NCI-H187 treated with DMSO at 0.1 percent for 48 hours (cell line): ENCODE measurements at places on chromosomes 5 and 9.

- no peak for DNase-seq
Measured at GRCh38 chr9:138022121-138022741, 144.6 kb downstream of the CACNA1B start.

DNA sequence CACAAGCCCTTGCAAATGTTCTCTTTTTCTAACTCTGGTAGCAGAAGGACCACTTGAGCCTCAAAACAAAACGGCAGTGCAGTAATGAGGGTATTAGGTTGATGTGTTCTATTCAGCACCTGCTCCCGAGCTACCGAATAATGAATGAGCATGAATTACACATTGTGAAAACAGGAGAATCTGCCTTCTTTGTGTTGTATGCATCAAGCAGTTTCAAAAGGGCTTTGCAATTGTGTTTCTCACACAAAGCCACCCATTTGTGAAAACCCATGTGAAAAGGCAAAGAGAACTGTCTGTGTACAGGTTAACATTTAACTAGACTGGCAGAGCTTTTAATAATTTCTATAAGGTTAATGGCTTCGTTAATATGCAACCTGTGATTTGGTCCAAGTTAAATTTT is 97.8 kb downstream of the STK32A start:
- peak; percentile 72 for DNase-seq

DNA sequence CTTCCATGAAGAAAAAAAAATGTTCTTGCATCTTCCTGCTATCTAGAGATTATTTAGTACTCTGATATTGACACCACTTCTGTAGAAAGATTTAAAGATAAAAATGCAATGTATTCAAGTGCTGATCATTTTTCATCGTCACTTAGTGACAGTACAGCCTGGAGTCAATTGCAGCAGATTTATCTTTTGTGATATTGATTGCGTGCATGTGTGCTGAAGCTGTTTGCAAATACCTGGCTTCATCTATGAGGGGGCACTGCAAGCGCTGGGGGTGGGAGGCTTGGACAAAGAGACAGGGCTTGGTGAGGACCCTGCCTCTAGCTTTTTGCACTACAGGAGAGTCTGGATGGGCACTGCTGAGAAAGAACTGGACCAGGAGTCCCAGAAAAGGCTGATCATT is 38.0 kb upstream of the MED27 start:
- no peak for DNase-seq

DNA sequence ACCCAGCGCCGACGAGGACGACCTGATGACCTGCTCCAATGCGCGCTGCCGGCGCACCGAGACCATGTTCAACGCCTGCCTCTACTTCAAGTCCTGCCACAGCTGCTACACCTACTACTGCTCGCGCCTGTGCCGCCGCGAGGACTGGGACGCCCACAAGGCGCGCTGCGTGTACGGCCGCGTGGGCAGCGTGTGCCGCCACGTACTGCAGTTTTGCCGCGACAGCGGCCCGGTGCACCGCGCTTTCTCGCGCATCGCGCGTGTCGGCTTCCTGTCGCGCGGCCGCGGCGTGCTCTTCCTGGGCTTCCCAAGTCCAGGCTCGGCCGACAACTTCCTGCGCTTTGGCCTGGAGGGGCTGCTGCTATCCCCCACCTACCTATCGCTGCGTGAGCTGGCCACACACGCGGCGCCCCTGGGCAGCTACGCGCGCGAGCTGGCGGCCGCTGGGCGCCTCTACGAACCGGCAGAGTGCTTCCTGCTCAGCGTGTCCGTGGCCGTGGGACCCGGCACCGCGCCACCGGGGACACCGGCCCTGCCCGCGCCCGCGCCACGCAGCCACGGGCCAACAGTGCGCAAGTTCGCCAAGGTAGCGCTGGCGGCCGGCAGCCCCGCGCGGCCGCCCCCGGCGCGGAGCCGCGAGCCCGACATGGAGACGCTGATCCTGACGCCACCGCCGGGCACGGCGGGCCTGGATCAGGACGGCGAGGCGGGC is 2.7 kb upstream of the PHPT1 start:
- DNase-seq: no peak

- no peak for DNase-seq
Measured at GRCh38 chr5:38892363-38892762, 46.6 kb downstream of the OSMR start.

GRCh38 chr9:8074713-8075286 is 275.2 kb upstream of the DMAC1 start:
- no peak for DNase-seq

DNA sequence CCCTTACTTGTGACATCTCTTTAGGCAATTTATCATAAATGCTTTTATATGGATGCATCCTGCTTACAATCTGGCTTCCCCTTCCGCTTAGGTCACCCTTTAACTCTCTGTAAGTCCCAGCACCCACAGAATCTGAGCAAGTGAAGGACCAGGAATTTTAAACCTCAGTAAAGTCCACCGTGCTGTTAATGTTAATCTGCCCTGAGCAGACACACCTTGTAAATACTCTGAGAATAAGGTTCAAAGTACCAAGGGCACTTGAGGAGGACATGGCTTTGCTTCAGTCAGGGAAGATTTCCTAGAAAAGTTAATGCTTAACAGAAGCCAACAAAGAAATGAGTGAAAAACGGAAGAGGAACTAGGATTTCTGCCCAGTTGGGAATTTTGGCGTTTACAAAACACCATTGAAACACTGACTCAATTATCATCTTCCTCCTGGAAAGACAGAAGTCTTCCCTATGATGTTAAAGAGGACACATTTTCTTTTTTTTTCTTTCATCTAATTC is 26.4 kb upstream of the TTC39B start:
- no peak for DNase-seq

DNA sequence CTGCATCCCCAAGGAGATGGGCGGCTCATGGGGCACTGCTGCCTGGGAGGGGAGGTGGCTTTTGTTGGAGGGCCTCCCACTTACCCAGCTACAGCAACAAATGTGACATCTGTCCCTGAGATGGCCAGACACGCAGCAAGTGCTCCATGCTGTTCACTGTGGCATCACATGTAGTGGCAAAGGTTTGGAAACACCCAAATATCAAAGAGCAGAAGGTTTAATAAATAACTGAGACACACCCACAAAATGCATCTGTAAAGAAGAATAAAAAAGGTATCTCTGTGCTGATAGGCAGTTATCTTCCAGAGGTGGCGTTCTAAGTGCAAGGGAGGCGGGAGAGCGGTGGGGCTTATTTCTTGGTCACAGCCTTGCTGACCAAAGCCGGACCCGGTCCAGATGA is 23.3 kb upstream of the CLPTM1L start:
- DNase-seq: no peak

DNA sequence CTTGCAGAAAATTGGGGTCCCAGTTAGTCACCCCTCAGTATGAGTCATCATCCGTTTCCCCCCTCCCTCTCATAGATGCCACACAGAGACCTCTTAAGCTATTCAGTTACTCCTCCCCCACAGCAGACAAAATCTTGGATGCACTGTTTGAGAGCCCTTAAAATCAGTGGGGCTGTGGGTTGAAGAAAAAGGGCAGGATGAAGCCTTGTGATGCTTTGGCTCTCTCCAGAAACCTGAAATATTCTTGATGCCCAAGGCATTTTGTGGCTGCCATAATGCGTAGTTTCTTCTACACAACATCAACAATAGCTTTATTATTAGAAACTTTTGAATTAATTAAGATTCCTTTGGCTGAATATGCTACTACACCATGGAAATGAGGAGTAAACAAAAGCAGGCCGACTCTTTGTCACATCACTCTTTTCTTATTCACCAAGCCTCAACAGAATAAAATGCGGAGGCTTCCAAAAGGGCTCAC is 133.8 kb downstream of the MRPS30 start:
- no peak for DNase-seq

GRCh38 chr5:26843677-26844076 is 194.7 kb downstream of the CDH9 start:
- no peak for DNase-seq

DNA sequence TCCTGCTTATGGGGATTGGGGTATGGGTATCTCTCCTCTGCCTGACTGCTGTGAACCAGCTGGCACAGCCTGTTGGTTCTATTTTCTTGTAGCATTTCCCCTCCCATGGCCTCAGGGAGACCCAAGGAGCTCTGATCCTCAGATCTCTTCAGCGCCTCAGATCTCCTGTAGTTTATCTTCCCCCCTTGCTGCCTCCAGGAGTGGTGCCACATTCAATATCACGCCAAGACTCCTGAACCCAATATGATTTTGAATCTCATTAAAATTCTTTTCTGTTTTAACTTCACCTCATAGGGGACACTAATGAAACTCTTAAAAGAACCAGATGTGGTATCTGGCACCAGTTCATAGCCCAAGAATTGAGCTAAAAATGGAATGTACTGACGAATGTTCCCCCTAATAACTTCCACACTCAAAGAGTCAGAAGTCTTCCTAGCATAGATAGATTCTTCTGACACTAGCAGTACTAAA is 59.6 kb upstream of the LIFR start:
- DNase-seq: no peak

DNA sequence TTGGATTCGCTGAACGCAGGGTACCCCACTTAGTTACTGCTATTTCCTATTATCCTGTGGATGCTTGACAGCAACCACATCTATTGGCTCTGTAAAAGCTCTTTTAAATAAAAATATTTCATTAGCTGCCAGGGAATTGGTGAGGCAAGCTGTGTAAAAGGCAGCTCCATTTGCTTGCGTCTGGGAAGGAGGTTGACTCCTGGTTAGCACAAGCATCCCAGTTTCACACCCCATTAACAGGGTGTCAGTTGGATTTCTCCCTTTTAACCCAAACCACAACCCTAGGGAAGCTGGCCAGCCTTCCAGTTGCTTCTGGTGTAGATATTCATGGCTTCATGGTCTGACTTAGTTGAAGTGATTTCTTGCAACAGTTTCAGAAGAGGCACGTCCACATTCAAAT is 151.0 kb downstream of the GPBP1 start:
- DNase-seq: no peak

- DNase-seq: no peak
Measured at GRCh38 chr5:143558048-143558447, 154.6 kb upstream of the NR3C1 start.

DNA sequence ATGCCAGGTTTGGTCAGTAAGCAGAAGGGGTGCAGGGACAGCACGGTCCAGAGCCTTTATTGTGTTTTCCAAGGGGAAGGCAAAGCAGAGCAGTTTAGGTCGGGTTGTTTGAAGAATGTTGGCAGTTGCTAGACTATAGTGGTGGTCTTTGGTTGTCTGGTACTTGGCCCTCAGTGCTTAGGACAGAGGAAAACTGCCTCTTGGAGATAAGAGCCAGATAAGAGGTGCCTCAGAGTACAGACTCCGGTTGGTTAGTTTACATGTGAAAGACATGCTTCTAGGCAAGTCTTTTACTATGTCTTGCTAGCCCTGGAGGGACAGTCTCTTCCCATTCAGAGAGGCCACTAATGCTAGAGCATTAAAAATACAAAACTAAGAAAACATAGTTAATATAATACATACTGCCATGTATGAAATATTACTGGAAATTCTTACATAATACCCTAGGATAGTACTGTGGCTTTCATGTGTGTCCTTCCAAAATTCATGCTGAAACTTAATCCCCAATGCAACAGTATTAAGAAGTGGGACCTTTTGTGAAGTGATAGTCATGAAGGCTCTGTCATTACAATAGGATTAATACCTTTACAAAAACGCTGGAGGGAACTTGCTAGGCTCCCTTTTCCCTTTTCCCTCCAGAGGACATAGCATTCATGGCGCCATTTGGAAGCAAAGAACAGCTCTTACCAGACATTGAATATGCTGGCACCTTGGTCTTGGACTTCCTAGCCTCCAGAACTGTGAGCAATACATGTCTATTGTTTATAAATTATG is 280.4 kb downstream of the TMEM167A start:
- DNase-seq: no peak

DNA sequence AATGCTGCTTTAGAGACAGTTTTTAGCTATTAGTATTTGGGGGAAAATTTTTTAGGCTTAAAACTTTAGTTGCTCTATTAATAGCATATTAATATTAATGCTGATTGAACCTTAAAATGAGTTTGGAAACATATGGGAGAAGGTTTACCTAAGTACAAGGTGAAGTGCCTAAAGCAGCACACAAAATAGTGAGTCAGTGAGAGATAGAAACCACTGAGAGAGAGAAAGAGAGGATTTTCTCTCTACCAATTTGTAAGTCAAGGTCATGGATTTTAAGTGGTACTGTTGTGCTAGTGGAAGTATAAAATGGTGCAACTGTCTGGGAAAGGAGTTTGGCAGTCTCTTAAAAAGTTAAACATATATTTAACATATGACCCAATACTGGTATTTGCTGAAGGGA is 64.9 kb downstream of the MARCHF3 start:
- no peak for DNase-seq

GRCh38 chr5:115531787-115532367 is 12.7 kb downstream of the FEM1C start:
- DNase-seq: no peak
